ENCODE measurements at places on chromosomes 4 and X.

- DNase-seq: no peak
Measured at GRCh38 chr4:4386736-4387392, at the start of gene NSG1. NSG1 (plus strand) TSS chr4:4387102; CDS start chr4:4387630, 528 bp downstream.

- no peak for DNase-seq
Measured at GRCh38 chrX:136735601-136736000, 45.1 kb downstream of the ARHGEF6 start.

GRCh38 chr4:177380730-177381287, 61.4 kb downstream of the AGA start:
- DNase-seq: no peak

- DNase-seq: no peak
Measured at GRCh38 chr4:3347871-3348270, 55.0 kb downstream of the RGS12 start.

DNA sequence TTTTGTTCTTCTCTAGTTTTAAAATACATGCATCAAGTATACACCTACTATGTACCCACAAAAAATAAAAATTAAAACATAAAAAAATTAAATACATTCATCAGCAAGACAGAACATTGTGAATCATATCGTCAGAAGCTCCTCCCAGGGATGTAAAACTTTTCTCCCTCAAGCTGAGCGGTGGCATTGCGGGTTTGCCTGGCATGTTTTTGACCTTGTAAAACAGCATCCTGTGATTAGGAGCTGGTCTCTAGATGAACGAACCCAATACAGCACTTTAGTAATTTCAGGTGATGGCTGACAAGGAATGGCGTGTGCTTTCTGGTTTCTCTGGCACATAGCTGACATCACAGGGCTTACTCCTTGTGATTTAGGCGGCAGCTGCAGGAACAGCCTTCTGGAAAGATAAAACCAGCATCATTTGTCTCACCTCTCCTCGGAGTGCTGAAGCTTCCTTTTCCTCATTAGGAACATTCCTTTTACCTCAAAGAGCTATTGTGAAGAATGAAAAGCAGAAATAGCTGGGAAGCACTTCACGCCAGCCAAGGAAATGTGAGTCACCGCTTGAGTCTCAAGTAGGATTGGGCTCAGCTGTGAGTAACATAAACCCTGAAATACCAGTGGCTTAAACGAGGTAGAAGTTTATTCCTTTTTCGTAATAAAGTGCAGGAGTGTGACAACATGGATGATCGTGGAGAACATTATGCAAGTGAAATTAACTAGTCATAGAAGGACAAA, 44.3 kb downstream of the NYX start:
- no peak for DNase-seq

DNA sequence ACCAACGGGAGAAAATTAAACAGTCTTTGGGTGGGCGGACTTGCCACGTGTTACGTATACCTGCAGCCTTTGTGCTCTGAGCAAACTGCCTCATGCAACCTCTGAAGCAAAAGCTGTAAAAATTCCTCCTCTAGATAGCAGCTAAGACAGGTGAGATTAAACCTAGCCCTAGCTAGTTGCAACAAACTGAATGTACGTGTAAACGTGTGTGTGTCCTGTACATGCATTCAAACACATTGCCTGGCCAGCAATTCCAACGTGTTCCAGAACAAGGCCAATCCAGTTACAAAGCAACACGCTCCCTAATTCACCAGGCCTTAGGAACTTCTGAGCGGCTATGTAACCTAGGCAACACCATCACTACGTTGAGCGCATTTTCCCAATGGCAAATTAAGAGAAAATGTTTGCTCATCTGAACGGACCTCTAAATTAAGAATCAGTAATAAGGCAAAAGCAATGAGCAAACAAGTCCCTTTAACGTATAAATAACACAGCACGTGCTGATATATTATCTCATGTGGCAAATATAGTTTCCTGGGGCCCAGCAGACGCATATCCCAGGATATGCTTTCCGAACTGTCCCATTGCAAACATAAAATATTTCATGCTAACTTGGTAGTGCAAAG, 792 bp downstream of the PPID start:
- DNase-seq: no peak
